ENCODE measurements at places on chromosomes 16 and 17. TPM values are rescaled to one million over a fixed set of nuclear protein-coding genes. Genes with fewer than 3 reads are reported as not detected.

The PYDC1 gene
- total RNA-seq: not detected

The PIPOX gene
- 1.2 TPM for total RNA-seq

The CDIP1 gene
- total RNA-seq: 55.2 TPM

The C17orf107 gene
- total RNA-seq: 1.7 TPM

The ZACN gene
- 4.1 TPM for total RNA-seq

The ATP1B2 gene
- total RNA-seq: 0.14 TPM

The KRTAP16-1 gene
- not detected for total RNA-seq

The TMC6 gene
- 251 TPM for total RNA-seq

The MT1G gene
- 24.5 TPM for total RNA-seq

The RNF43 gene
- 0.95 TPM for total RNA-seq

The PPP1R1B gene
- total RNA-seq: not detected

The FN3K gene
- total RNA-seq: 2.9 TPM

The ZPBP2 gene
- not detected for total RNA-seq

The FBXL16 gene
- total RNA-seq: 6.8 TPM

The TMEM219 gene
- 43.8 TPM for total RNA-seq

The CSF3 gene
- not detected for total RNA-seq

The VMO1 gene
- total RNA-seq: not detected

Measured in activated CD4-positive, alpha-beta T cell treated with anti-CD3 and anti-CD28 coated beads, Interleukin-2, amount 10 ng/mL, durations not matched to agents 24 days and 14 days (primary cell).